Esophagus muscularis mucosa (tissue), 4 donors: ENCODE measurements at places on chromosomes 4 and X. TPM values are rescaled to one million over a fixed set of nuclear protein-coding genes. Genes with fewer than 3 reads are reported as not detected.

Gene TRPC5OS
- total RNA-seq: not detected

Gene CBLL2
- total RNA-seq: not detected

DNA sequence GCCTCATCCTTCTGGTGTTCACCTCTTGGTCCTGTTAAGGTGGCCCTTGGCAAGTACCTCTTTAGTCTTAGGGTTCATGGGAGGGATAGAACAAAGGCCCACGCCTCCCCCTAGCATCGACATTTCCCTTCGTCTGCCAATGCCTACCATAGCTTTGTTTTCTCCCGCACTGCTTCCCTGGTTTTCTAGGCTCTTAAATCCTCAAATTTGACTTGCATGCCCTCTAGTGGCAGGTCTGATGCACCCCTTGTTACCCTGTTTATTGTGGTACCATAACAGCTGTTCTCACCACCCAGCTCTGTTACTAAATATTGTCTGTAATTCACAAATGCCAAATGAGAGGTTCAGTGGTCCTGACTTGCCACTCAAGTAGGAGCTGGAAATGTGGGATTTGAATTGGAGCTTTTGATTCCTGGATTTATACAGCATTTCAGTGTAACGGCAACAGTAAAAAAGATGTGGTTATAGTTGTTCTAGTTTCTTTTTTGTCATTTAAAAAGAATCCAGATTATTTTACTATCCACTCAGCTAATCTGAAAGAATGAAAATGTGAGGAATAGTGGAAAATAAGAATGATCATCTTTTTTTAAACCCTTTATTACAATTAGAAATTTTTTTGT, 100.1 kb downstream of the REPS2 start:
- no peak for DNase-seq

DNA sequence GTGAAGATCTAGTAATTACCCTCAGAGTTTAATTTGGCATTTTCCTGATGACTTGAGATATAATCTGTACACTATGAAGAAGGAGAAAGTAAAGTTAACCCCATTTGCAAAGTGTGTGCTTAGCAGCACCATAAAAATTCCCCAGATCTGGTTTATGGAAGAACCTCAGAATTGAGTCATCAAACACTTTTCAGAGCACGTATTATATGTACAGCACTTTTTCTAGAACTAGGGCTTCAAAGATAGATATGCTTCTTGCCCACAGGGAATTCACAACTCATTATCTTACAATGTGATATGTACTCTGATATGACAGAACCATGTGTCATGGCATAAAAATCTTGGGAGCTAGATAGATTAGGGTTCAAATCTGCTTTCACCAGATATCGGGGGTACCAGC, 150.9 kb downstream of the SLC10A7 start:
- DNase-seq: no peak

DNA sequence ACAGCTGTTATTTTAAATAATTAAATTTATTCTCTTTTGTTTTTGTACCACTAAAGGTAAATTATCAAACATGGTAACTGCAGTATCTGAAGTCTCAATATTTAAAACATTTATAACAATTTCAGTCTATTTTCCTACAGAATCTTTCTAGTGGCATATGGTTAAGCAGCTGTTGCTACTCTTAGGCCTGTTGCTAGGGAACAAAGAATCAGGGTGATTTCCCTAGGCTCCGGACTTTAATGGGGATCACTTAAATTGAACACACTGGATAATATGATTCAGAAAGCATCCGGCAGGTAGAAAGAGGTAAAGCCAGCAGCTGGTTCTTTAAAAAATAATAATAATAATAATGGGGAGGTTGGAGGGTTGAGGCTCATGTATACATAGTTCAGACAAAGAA, 17.6 kb downstream of the FBXO8 start:
- no peak for DNase-seq

GRCh38 chr4:54032558-54033135, 31.8 kb downstream of the CHIC2 start:
- DNase-seq: no peak

GRCh38 chrX:136477026-136477425, 10.7 kb upstream of the BRS3 start:
- no peak for DNase-seq

DNA sequence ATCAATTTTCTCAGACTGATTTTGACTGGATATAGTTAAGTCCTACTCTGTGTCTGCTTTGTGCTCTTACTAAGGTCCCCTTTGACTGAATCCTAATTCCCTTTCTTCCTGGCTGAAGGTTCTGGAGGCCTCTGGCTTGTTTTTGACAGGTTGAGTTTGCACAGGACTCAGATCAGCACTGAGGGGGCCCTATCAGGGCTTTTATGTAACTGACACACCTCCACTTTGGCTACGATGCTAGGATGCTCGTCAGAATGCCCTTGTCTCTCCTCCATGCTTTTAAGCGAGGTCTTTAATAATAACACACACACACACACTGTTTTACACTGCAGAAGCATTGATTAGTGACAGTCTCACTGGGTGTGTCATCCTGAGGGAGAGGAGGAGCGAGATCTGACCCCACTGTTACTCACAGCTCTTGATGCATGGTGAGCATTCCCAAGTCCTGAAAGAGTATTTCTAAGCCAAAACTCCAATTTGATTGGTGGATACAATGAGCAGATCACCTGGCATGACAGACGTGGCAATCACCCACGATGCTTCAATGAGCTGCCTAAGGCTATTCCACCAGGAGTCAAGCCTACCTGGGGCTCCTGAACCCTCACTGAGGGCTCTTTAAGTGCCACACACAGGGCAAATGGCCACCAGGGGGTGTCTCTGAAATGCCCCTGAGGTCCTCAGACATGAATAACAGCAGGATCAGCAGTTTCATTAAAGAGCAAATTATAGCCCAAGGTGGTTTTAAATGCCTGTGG, 130.4 kb upstream of the CPEB2 start:
- DNase-seq: no peak

- no peak for DNase-seq
Observed at GRCh38 chrX:108447303-108447702, 7.7 kb downstream of the COL4A5 start.

GRCh38 chr4:53767482-53767881, 176.2 kb upstream of the LNX1 start:
- peak; percentile 19 for DNase-seq

DNA sequence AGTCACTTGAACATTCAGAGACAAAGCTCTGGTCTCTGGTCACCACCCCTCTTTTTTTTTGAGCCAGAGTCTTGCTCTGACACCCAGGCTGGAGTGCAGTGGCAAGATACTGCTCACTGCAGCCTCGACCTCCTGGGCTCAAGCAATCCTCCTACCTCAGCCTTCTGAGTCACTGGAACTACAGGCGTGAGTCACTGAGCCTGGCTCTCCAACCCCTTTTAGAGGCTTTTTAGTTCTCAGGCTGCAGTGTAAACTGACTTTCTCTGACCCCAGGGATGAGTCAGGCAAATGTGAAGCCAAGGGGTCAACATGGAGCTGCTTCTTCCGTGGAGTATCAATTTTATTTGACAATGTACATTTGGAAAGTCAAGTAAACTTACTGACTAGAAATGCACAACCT, 229.2 kb downstream of the PTTG2 start:
- no peak for DNase-seq

GRCh38 chr4:53722110-53722509, 130.8 kb upstream of the LNX1 start:
- DNase-seq: peak; percentile 50

DNA sequence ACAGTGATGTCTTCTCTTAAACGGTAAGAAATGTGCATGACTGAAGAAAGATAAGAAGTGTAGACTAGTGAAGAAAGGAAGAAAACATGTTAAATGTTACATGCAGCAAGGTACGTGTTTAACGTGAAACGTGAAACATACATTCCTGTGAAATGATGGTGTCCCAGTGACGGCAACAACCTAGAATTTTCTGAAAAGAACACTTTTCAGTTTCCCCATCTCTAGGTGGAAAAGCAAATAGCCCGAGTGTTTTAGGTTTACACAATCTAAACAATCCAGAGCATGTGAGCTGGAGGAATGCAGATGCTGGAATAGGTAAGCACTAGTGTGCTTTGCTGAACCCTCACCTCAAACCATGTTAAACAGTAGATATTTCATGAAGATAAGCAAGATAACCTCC, 60.7 kb downstream of the CLNK start:
- DNase-seq: no peak
